ENCODE measurements at places on chromosomes 6 and 20. TPM values are rescaled to one million over a fixed set of nuclear protein-coding genes. Genes with fewer than 3 reads are reported as not detected.

FAM184A gene
- 7.5 TPM for total RNA-seq

ATXN1 gene
- 62.4 TPM for total RNA-seq

BNIP5 gene
- not detected for total RNA-seq

TMX4 gene
- 39.9 TPM for total RNA-seq

PNPLA1 gene
- total RNA-seq, result not detected

SUMO4 gene
- total RNA-seq, result 5.6 TPM

ZFP57 gene
- 3.2 TPM for total RNA-seq

TNNC2 gene
- total RNA-seq, result not detected

CALHM5 gene
- total RNA-seq, result 14.0 TPM

ADTRP gene
- total RNA-seq, result not detected

SPATA25 gene
- total RNA-seq, result 16.7 TPM

ANGPT4 gene
- total RNA-seq, result 1.4 TPM

LIN28B gene
- not detected for total RNA-seq

KIF6 gene
- not detected for total RNA-seq

BMP6 gene
- total RNA-seq, result 4.7 TPM

MUCL3 gene
- total RNA-seq, result 13.8 TPM

LAMP5 gene
- not detected for total RNA-seq

GUCA1A gene
- total RNA-seq, result not detected

C20orf96 gene
- 6.2 TPM for total RNA-seq

FRS3 gene
- total RNA-seq, result 2.6 TPM

F13A1 gene
- total RNA-seq, result 156 TPM

HINT3 gene
- 23.1 TPM for total RNA-seq

SASH1 gene
- total RNA-seq, result 82.3 TPM

GABRR1 gene
- total RNA-seq, result 5.4 TPM

MOXD1 gene
- 0.56 TPM for total RNA-seq

HLA-DQA1 gene
- total RNA-seq, result 4.5 TPM

PROKR2 gene
- not detected for total RNA-seq

GTF3C6 gene
- 30.3 TPM for total RNA-seq

PGC gene
- total RNA-seq, result 53.1 TPM

ZBP1 gene
- 6.1 TPM for total RNA-seq

BPIFB4 gene
- not detected for total RNA-seq

TRIM10 gene
- not detected for total RNA-seq

TNF gene
- 0.71 TPM for total RNA-seq

SLC17A1 gene
- not detected for total RNA-seq

LAMA4 gene
- 66.7 TPM for total RNA-seq
